Panc1 (cell line): ENCODE measurements at places on chromosomes 1 and 21.
A peak's percentile ranks its signal among the peaks of the same experiment; 100 is the strongest.

DNA sequence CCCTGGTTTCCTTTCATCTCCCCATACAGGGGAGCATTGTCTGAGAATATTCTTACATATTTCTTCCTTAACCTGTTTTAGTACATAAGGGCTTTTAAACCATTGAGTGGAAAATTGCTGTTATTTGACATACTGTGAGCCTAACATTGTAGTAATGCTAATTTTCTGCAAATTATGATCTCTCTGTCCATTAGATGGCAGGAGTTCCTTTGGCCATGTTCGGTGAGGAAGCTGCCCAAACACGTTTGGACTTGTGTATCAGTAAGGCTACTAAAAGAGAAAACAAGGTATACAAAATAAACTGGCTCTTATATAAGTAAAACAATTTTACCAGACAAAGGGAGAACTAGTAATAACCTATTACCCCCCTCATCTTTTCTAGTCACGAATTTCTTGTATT is 29.2 kb downstream of the CDC7 start:
- DNase-seq: peak; percentile 8

GRCh38 chr1:46333300-46334029 is 7.1 kb upstream of the NSUN4 start:
- no peak for DNase-seq

- no peak for DNase-seq
Observed at GRCh38 chr1:114453361-114453784, 57.6 kb downstream of the TRIM33 start.

- no peak for DNase-seq
Observed at GRCh38 chr1:177669161-177669560, 300.7 kb downstream of the SEC16B start.

DNA sequence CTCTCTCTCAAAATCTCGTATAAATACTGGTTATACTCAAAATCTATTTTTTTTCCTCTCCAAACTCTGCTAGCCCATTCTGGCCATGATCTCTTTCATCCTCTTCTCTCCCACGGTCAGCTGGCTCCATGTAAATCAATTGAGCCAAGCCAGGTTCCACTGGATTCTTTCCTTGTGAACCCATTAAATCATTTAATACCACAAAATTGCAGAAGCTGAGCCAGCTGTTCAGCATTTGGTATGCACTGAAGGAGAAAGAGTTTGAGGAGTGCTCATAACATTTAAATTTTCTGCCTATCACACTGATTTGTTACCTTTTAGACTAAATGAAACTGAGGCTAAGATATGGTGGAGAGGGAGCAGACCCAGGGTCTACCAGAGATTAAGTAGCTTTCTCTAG is 29.1 kb upstream of the TADA1 start:
- DNase-seq: no peak

- no peak for DNase-seq
Observed at GRCh38 chr1:115219927-115220326, 118.1 kb downstream of the NGF start.

GRCh38 chr1:118649369-118650106 is 338.6 kb downstream of the TBX15 start:
- DNase-seq: no peak

- no peak for DNase-seq
Observed at GRCh38 chr1:25864434-25864833, 5.2 kb upstream of the AUNIP start.
